ENCODE measurements at places on chromosomes 13 and 19. TPM values are rescaled to one million over a fixed set of nuclear protein-coding genes. Genes with fewer than 3 reads are reported as not detected.

- no peak for DNase-seq
These were observed 526.6 kb upstream of the KLHL1 start for GRCh38 chr13:70634893-70635292.

Gene ZNF555
- 4.8 TPM for total RNA-seq

DNA sequence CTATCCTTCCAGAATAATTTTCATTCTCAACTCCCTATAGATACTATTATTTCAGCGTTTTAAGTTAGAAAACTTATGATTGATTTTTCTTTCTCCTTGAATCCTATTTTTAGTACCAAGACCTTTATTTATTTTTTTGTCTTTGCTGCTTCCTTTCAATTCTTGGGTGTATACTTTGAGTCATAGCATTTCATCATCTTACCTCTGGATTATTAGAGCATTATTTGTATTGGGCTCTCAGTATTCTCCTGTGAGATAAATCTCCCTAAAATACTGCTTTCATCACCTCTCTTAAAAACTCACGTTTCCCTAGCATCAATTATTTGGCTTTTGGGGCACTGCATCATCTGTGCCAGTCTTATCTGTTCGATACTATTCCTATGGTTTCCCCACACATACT is 222.8 kb downstream of the POSTN start:
- DNase-seq, result no peak

GRCh38 chr13:101784313-101784712 is 331.8 kb downstream of the ITGBL1 start:
- no peak for DNase-seq

Gene ZNF665
- 0.86 TPM for total RNA-seq

DNA sequence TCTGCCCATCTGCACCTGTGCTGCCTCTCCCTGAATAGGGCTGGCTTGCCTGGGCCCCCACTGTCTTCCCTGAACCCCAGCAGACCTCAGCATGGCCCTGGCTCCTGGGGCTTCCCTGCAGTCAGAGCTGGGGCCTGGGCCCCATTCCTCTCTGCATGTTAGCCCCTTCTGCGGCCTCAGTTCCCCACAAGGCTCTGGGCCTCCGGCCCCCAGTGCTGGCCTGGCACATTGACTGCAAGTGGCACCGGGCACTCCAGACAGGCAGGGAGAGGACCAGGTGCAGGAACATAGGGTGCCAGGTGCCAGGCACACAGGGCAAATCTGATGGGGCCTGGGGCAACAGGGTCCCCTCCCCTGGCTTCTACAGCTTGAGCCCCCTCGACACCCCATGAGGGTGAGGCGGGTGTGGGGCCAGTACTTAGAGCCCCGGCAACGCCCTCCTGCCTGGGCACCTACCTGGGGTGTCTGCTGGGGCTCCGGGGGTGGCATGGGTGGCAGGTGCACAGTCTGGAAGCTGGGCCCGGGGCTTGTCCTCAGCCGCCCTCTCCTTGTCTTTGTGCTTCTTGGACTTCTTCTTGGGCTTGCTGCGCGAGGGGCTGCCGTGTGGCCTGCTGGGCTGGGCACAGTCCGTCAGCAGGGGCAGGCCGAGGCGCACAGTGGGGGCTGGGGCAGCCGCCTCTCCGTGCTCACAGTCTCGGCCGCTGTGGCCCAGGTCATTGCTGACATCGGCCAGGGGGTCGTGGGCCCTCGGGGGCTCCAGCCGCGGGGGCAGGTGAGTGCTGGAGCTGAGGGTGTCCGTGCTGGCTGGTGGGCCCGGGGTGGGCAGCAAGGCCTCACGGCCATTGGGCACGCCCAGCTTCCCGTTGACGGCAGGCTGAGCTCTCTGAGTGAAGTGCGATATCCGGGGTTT is 12.3 kb upstream of the ISYNA1 start:
- no peak for DNase-seq

DNA sequence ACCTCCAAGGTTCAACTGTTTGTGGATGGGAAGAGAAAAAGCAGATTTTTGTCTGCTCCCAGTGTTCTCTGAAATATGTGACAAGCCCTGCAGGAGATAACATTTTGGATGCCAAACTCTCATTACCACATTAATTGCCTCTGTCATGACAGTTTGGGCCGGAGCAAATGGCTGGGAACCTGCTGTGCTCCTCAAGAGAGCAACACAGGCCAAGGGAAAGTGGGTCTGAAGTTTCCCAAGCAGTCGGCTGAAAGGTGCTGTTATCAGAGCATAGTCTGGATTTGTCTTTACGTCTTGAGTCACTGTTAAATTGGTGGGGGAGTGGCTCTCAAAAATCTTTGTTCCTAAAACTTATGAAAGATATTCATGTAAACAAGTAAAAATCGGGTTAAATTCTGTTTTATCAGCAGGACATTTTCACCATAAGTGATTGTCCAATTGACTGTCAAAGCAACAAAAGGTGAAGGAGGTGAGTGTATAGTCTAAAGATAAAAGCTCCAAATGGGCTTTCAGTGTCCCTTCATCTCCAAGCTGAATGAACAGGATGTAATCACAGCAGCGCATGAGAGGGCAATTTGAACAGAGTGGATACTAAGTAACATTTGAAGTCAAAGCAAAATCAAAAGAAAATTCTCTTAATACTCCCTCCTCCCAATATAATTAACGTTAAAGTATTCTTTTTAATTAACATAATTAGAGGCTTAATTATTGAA is 844.8 kb downstream of the PCDH17 start:
- DNase-seq, result no peak

DNA sequence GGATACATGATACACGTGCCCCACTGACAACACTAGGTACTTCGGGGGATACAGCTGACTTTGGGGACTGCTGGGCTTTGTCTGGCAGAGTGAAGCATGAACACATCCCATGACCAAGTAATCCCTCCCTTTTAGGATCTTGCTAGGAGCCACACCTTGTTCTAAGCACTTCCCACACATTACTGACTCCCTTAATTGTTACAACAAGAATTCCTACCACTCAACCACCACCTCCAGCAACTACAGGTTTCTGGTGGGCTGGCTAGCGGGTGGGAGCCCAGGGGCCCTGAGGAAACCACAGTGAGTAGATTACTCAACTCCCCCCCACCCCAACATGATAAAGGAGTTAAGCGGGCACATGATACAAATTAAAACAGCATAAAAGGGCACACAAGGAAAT is 7.2 kb upstream of the SLC35E1 start:
- DNase-seq, result no peak

Gene CD70
- total RNA-seq, result not detected

Gene PRR22
- total RNA-seq, result under 0.01 TPM

Gene SMAD9
- total RNA-seq, result 4.3 TPM

DNA sequence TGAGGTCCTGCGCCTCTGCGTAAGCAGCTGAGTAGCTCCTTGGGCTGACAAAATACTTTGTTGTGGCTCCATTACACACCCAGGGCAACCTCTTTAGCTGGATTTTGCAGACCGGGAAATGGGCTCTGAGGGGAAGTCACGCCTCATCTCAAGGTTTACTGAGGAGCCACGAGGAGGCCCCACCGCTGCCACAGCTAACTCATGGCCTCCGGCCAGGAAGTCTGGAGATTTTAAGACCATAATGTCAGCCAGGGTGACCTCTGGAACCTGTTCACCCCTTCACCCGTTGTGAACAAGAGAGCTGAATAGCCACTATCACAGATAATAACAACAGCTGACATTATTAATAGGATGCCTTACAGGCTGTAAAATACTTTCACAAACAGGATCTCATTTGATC is 351.3 kb upstream of the TMTC4 start:
- no peak for DNase-seq

DNA sequence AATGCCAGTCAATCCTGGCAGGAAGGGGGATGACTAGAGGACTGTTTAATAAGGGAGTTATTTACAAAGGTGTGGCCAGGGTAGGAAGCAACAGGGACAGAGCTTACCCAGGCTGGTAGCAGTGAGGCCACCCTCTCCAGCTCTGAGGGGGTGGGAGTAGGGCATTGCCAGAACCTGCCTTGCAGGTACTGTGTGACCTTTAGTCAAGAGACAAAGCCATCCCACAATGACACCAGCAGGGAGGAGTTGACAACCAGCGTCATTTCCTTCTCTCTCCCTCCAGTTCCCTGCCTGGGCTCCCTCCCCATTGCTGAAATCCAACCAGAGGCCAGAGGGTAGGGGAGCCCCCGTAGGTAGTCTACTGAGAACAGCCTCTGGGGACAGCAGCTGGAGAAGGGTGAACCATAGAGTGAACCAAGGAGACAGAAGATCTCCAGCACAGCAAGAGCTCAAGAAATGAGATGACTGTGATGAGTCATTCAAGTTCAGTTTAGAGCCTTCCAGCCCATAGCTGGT is 33.3 kb upstream of the SPATA13 start:
- no peak for DNase-seq

Gene LYL1
- total RNA-seq, result 3.9 TPM

- no peak for DNase-seq
These were observed 90.9 kb downstream of the NALCN start for GRCh38 chr13:101325423-101325822.

GRCh38 chr19:42233106-42233505 is 9.3 kb downstream of the GSK3A start:
- no peak for DNase-seq

- DNase-seq, result no peak
These were observed 171.6 kb upstream of the ZNF507 start for GRCh38 chr19:32173836-32174235.

Gene PSG1
- total RNA-seq, result 11.2 TPM

Gene TMEM147
- total RNA-seq, result 77.3 TPM

- DNase-seq, result no peak
These were observed 8.8 kb downstream of the TPM4 start for GRCh38 chr19:16085115-16085514.

DNA sequence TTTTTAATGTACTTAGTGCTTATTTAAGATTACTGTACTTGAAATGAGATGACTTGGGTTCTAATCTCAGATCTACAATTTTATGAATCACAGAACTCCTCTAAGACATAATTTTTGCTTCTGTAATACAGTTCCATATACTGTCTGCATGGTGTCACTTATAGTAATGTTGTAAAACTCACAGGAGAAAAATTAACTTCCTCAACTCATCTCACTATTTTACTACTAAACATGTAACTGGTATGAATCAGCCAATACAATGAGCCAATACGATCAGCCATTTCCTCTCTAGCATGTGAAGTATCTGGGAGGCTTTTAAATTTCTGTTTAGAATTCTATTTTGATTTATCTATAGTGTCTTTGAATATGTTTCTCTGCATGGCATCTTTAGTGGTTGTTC is 85.3 kb downstream of the NHLRC3 start:
- DNase-seq, result no peak

- DNase-seq, result no peak
These were observed 5.2 kb downstream of the C13orf46 start for GRCh38 chr13:113968463-113969310.

- DNase-seq, result no peak
These were observed 23.1 kb upstream of the INTS6 start for GRCh38 chr13:51475727-51476501.

GRCh38 chr19:48030073-48030472 is 13.8 kb downstream of the CABP5 start:
- no peak for DNase-seq

DNA sequence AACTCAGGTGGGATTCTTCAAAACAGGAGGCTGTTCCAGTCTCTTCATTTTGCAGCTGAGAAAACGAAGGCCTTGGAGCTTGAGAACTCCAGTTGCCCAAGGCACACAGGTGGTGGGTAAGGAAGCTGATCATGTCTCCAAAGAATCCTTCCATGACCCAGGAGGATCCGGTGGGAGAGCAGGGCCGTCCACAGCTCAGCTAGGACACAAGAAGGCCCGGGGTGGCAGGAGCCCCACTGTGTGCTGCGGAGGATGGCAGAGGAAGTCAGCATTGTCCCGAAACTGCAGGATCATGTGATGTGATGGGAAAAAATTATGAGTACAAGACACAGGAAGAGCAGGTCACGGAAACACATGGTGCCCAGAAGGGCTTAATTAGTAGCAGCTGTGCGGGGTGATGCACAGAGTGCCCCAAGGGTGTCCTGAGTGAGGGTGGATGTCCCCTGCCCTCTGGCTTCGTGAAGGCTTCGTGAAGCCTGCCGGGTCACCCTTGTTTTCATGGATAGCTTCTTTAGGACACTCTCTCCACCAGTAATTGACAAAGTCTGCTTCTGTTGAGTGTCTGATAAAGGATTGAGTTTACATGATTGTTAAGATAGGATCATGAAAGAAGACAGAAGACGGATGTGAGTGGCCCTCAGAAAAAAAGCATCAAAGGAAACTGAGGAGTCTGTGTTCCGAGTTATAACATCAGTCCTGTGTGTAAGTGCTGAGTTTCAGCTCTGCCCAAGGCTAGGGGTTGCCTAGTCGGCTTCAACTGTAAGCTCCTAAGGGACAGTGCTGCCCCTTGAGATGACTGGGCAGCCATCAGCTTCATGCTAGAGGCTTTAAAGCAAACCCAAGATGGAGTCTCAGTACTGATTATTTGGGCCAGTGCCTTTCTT is 33.8 kb upstream of the SACS start:
- peak; percentile 44 for DNase-seq

Gene GPR4
- not detected for total RNA-seq

DNA sequence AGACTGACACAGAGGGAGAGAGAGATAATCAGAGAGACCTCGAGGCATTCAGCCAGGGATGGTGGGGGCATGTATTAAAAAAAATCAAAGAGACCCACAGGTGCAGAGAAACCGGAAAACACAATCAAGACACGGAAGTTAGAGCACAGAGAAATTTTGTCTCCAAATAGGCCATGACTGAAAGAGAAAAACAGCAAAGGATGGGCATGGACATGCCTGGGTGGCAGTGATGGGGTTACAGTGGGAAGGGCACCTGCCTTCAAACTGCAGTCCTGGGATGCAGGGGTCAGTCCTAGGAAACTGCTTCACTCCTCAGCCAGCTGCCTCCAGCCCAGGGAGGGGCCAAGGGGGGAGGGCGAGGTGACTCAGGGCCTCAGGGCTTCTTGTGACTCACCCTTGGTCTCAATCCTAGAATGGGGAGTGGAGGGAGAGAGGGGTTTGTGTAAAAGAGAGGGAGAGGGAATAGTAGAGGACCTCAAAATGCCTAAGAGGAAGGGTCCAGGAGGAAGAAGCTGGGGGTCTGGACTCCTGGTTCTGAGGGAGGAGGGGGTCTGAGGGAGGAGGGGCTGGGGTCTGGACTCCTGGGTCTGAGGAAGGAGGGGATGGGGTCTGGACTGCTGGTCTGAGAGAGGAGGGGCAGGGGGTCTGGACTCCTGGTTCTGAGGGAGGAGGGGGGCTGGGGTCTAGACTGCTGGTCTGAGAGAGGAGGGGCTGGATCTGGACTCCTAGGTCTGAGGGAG is 3.6 kb upstream of the KCNN4 start:
- peak; percentile 70 for DNase-seq

Gene CLEC4G
- total RNA-seq, result not detected

- peak; percentile 52 for DNase-seq
These were observed 109.6 kb upstream of the SERP2 start for GRCh38 chr13:44263751-44264620.

Gene ZNF649
- 6.4 TPM for total RNA-seq

GRCh38 chr13:71056581-71056980 is 810.4 kb downstream of the DACH1 start:
- no peak for DNase-seq

GRCh38 chr19:5222178-5222577 is 118.4 kb downstream of the PTPRS start:
- DNase-seq, result no peak

Gene CYP4F8
- total RNA-seq, result under 0.01 TPM

- no peak for DNase-seq
These were observed 646.2 kb upstream of the ATXN8OS start for GRCh38 chr13:69461397-69461796.

Gene NECTIN2
- total RNA-seq, result 134 TPM

Gene GARIN5A
- total RNA-seq, result not detected

- DNase-seq, result no peak
These were observed 191.4 kb downstream of the COL4A1 start for GRCh38 chr13:110115591-110115990.
